ENCODE measurements at places on chromosomes 2 and 18.

- no peak for DNase-seq
- no peaks in the 10 kb centered on the region for H3K4me1 ChIP-seq
- no peak overlapping the region for H3K4me3 ChIP-seq
- H3K27ac ChIP-seq = no peak overlapping the region
Measured at GRCh38 chr2:234694244-234695013, 197.5 kb upstream of the ARL4C start.

DNA sequence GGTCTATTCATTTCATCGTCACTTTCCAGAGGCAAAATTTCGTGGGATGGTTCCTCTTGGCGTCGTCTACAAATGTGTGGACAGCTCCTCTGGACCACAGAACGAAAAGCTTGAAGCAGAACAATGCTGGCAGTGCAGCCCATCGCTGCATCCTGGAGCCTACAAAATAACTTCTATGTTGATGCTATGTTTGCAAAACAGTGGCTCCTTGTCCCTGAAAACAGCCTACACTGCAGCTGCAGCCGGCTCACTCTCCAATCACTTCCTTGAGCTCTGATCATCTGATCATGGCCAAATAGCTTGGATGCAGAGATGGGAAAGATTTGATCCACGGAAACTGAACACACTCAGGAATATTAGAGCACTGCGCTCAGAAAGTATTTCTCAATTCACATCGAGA is 60.0 kb downstream of the DOCK10 start:
- no peak for DNase-seq
- 0 out of 2 replicates have a peak, but pooled peaks cover 1% of the 10 kb centered on the region for H3K4me1 ChIP-seq
- no peaks in the 10 kb centered on the region for H3K27me3 ChIP-seq
- H3K4me3 ChIP-seq = no peak overlapping the region
- H3K36me3 ChIP-seq = no peaks in the 10 kb centered on the region

GRCh38 chr2:4110273-4110672 is 406.9 kb downstream of the DCDC2C start:
- H3K27ac ChIP-seq = no peak overlapping the region
- DNase-seq = no peak
- H3K27me3 ChIP-seq = no peaks in the 10 kb centered on the region
- no peak overlapping the region for H3K4me3 ChIP-seq
- H3K4me1 ChIP-seq = no peaks in the 10 kb centered on the region

DNA sequence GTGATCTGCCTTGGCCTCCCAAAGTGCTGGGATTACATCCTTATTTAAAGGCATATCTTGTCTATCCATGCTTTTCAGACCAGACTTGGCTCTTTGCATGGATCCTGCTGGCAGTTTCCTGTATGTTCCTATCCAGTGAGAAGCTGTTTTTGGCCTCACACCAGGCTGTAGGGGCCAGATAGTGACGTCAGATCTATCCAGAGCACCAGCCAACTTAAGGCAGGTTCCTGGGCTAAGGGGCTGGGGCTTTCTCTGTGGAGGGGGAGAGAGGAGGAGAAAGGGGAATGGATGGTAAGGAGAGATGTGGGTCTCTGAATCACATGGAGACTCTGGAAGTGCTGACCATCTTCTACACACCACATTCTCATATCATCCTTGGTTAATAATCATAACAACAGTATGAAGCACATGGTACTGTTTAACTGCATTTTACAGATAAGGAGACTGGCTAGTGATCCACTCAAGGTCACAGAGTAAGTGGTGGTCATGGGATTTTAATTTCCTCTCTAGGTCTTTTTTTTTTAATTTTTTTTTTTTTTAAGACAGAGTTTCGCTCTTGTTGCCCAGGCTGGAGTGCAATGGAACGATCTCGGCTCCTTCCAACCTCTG is 2.0 kb upstream of the FAM117B start:
- H3K27me3 ChIP-seq = no peaks in the 10 kb centered on the region
- H3K27ac ChIP-seq = no peak overlapping the region
- DNase-seq = no peak

GRCh38 chr18:32469691-32470459 is 807 bp downstream of the GAREM1 start:
- no peaks in the 10 kb centered on the region for H3K27me3 ChIP-seq
- H3K36me3 ChIP-seq = no peaks in the 10 kb centered on the region
- H3K4me3 ChIP-seq = peak overlapping the region; percentile 81
- H3K4me1 ChIP-seq = peaks cover 7% of the 10 kb centered on the region
- no peak overlapping the region for H3K27ac ChIP-seq

DNA sequence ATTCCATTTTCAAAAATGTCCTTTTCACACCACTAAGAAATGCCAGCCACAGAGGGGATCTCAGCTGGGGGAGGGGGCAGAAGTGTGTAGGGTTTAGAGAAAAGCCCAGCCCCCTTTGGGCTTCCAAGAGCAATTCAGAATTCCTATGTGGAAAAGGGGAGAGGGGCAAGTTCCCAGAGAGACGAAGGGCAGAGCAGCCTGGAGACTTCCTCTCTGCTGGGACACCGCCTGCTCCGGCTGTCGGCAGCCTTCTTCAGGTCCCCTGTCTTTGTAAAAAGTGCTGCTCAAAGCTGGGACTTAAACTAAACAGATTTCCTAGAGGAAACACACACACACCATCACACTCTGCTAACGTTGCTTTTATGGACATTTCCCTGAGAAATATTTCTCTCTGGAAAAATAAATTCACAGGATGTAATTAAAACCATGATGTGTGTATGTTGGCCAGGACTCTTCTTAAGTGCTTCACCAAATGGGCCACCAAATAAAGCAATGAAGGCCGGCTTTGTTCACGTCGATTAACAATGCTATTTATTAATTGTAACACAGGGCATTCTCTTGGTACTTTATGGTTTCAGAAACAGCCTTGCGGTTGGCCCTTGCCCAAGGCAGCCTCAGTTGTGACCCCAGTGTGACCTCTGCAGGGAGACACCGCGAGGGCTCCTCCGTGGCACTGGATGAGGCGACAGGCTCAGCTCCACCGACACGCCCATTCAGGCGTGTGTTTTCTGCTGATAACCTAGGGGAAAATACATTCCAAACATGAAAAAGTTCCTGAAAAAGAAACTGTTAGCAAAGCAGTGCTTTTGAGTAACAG is 5.6 kb upstream of the ASB1 start:
- H3K27ac ChIP-seq = no peak overlapping the region
- H3K36me3 ChIP-seq = no peaks in the 10 kb centered on the region
- DNase-seq = no peak
- H3K27me3 ChIP-seq = no peaks in the 10 kb centered on the region
- no peak overlapping the region for H3K4me3 ChIP-seq

DNA sequence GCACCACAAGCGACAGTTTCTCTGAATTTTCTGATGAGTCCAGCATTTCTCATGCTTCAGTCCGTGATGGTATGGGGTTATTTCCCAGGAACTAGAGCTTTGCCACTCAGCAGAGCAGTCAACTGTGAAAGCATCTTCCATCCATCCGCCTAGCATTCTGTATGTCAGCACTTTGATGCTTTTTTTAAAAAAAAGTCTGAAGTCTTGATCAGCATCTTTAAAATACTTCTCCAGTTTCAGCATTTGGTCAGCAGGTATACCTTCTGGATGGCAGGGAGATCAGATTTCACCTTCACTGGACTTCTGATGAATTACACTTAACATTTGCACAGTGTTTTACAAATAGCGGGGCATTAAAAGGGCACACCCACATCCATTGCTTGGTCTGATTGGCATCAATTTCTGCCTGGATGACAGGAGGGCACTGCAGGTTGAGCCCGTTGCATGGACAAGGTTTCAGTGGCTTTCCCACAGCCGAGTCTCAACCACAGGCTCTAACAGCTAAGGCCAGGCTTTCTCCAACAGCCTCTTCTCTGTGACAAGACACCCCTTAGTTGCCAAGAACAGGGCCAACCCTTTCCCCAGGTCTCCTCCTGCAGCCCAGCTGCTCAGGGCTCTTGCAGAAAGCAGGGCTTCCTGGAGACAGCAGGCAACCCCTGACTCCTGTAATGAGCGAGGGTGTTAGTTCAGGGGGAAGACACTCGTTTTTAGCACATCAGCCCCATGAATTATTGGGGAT is 54.0 kb downstream of the EMILIN2 start:
- H3K4me1 ChIP-seq = peaks cover 4% of the 10 kb centered on the region
- H3K36me3 ChIP-seq = no peaks in the 10 kb centered on the region

DNA sequence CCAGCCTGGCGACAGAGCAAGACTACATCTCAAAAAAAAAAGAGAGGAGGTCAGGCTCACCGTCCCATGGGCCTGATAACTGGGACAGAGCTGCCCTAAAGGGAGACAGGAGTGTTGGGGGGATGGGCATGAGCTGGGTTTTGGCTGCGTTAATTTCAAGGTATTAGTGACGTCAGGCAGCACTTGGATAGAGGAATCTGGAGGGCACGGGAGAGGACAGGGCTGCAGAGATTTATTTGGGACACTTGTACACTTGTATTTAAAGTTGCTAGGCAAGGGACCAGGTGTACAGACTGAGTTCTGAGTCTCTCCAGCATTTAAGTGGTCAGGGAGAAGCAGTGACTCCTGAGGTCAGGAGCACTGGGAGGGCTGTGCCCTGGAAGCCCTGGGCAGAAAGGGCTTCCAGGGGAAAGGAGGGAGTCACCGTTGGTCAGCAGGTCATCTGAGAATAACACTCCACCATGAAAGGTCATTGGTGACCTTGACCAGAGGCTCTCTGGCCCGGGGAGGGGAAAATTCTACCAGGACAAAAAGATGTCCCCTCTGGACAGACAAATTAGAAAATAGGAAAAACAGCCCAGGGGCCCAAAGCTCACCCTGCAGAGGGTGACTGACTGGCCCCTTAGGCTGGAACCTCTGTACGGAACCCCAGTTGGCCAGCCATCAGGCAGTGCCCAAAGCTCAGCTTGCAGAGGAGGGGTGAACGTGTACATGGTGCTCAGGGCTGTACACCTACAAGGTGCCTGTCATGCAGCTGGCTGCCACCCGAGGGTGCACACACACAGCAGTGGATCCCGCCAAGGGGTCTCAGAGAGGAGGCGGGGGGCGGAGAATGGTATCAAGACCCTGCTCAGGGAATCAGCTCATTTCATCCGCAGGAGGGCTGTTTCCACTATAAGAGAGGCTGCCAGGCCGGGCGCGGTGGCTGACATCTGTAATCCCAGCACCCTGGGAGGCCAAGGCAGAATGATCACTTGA is 23.0 kb upstream of the CNNM3 start:
- H3K27ac ChIP-seq = no peak overlapping the region
- no peaks in the 10 kb centered on the region for H3K36me3 ChIP-seq
- no peaks in the 10 kb centered on the region for H3K27me3 ChIP-seq
- no peaks in the 10 kb centered on the region for H3K4me1 ChIP-seq
- no peak for DNase-seq

DNA sequence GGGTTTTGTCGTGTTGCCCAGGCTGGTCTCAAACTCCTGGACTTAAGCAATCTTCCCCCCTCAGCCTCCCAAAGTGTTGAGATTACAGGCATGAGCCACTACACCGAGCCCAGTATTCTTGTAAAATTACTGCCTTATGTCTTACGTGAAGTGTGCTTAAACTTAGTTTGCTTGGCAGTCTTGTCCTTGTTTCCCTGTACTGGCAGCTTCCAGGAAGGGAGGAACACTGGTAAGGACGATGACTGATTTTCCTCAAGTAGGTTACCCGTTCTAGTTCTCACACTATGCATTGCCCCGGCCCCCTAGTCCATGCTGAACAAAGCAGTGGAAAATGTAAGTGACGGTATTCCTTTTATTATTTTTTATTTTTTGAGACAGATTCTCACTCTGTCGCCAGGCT is 19.7 kb upstream of the GATA6 start:
- H3K27ac ChIP-seq = no peak overlapping the region
- H3K36me3 ChIP-seq = no peaks in the 10 kb centered on the region
- no peaks in the 10 kb centered on the region for H3K27me3 ChIP-seq
- no peak overlapping the region for H3K4me3 ChIP-seq
- no peak for DNase-seq
- H3K4me1 ChIP-seq = no peaks in the 10 kb centered on the region
